Small intestine (tissue), 16 donors: ENCODE measurements at places on chromosomes 1 and 21.

DNA sequence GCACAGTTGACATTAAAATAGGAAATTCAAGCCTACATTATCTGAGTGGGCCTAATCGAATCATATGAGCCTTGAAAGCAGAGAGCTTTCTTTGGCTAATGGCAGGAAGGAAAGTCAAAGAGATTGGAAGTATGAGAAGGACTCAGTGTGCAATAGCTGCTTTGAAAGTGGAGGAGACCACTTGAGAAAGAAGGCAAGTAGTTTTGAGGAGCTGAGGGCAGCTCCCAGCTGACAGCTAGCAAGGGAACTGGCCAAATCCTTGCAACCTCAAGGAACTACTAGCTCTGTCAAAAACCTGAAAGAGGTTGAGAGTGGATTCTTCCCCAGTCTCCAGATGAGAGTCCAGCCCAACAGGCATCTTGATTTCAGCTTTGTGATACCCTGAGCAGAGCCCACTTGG is 149.0 kb upstream of the CACYBP start:
- no peak for DNase-seq

- peak; percentile 78 for DNase-seq
Measured at GRCh38 chr1:9004700-9005394, 21.4 kb downstream of the SLC2A7 start.

DNA sequence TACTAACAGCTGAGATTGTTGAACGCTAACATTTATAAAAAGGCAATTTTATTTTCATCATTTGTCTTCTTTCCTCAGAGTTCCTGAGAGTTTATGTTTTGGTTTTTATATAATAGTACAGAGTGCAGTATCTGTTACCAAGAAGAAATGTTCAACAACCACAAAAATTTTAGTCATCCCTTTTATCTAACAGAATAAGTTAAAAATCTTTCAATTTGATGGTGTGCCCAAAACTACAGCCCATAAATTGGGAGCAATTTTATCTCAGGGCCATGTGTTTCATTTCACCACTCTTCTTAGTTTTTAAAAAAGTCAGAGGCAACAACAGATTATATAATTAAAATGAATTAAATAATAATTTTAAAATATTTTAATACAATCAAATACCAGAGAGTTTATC is 37.1 kb downstream of the NEXN start:
- DNase-seq: no peak

DNA sequence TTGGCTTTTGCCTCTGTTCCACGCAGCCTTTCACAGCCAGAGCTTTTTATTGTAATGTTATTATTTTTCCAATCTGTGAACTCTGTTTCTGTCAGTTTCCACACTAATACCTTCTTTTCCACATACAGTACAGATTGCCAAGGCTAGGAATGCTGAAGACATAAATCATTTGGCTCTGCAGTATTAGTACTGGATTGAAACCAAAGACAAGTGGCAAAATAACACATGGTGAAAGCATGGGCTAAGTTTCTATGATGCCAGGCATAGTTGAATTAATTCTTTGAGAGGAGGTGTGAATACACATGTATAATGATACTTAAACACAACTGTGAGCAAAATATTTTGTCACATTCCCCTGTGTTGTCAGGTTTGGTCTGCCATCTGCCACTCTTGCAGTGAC is 73.5 kb downstream of the TMEM200B start:
- no peak for DNase-seq

DNA sequence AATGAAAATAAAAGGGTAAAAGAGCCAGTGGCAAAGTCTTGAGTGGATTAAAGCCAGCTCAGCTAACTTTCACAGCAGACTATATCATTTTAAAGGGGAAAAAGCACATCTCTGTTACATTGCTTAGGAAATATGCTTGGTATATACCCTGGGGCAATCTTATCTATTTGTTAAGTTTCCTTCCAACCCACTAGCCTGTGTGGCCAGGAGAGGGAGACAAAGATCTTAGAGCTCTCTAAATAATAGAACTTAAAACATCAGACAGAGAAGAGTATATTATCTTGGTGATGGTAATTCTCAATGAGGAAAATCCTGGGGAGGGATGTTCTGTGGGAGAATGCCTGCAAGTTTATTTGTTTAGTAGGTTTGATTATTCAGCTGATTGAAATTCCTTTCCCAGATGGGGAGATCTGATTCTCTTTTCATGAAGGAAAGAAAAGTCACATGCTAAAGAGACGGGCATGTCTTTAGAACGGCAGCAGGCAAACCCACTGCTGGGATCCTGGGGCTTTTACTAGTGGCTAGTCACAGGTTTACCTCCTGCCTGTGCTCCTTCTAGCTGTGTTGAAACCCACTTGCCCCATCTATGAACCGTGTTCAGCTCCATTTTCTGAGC is 3.6 kb downstream of the KCNE2 start:
- peak; percentile 70 for DNase-seq

DNA sequence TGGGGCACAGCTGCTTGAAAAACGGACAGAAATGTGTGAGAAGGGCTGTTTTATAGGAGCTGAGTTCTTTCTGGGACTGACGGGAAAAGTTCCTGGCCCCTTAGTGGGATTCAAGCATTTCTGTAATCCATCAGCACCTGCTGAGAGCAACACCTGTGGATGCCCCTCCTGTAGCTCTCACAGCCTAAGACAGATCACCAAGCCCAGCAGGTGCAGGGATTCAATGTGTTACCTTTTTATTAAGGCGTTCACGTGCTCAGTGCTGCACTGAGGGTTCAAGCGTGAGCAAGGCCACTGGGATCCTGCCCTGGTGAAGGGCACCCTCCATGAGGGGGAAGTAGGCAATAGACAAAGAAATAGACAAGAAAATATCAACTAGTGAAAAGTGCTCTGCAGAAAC is 14.9 kb downstream of the OLFML2B start:
- no peak for DNase-seq

- DNase-seq: no peak
Measured at GRCh38 chr1:236066054-236066453, 1.2 kb upstream of the NID1 start.

DNA sequence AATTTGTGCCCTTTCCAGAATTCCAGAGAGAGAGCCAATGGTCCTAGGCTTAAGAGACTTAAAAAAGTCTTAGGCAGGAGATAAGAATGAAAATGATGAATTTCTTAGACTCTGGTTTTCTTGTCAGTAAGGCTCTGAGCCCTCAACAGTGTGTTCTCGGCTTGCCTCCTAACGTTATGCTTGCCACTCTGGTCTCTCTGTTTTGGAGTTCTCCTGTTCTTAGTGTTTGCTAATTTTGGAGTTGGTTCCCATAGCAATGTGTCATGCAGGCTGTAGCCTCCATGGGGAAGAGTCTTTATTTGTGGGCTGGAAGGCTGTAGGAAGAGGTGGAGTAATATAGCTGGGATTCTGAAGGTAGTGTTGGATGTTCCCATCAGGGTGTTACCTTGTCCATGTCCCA is 19.9 kb downstream of the TBX19 start:
- DNase-seq: no peak

DNA sequence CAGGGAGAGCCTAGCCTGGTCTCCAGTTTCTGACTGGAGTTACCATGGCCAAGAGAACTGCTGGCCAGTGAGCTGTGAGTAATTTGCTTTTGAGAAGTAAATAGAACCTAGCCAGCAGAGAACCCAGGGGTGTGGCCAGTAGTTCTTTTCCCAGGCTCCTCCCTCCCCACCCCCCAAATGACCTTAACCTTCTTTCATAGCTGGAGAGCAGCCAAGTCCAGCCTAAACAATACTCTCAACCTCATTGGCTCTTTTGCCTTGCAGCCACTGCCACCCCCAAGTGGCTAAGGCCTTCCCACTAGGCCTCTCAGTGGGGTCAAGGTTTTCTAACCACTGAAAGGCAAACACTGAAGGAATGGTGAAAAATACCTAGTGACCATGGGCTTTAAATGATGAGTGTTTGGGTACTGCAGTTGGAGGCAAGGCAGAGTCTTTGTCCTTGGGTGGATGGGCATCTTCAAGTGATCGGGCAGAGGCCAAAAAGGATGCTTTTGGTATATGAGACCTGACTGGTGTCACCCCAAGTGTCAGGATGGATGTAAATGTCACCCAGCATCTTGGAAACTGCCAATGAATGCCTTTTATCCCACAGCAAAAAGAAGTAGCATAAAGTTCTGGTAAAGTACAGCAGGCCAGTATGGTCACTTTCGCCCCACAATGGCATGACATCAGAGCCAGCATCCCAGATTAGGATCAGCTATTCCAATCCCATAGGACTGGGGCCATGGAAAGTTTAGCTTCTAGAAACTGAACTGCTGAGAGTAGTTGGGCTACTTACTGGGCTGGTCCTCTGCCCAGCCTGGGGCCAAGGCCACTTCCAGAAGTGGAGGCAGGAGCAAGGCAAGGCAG is 3.5 kb upstream of the PIGV start:
- peak; percentile 73 for DNase-seq

- DNase-seq: no peak
Measured at GRCh38 chr1:110515891-110516290, 3.1 kb downstream of the KCNA10 start.

- no peak for DNase-seq
Measured at GRCh38 chr21:38956007-38956406, 150.3 kb downstream of the ETS2 start.

- no peak for DNase-seq
Measured at GRCh38 chr21:40813918-40814317, 33.0 kb downstream of the DSCAM start.

DNA sequence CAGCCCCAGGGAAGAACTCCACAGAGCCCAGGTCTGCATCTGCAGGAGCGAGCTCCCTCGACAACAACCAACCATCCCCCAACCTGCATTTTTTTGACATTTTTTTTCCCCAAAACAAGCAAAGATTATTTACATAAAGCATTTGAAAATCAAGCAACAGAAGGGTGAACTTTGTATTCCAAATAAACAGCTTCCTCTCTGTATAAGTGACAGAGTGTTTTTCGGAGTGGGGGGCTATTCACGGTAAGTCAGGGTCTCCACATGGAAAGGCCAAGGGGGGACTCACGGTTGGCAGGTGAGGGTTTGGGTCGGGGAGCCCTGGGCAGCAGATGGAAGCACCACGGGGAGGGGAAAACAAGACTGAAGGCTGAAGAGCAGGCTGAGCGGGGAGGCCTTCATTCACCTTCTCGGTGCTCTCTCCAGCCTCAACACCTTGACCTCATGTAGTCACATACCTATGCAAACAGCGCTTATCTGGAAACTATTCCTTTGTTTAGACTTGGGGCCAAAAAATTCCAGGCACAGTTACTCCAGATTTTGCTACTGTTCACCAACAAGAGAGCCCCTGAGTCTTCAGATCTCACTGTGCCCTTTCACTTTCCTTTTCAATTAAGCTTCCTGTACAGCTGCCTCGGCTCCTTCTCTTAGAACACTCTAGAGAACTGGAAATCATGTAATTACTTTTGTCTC is 27.6 kb downstream of the C2CD2 start:
- peak; percentile 82 for DNase-seq

DNA sequence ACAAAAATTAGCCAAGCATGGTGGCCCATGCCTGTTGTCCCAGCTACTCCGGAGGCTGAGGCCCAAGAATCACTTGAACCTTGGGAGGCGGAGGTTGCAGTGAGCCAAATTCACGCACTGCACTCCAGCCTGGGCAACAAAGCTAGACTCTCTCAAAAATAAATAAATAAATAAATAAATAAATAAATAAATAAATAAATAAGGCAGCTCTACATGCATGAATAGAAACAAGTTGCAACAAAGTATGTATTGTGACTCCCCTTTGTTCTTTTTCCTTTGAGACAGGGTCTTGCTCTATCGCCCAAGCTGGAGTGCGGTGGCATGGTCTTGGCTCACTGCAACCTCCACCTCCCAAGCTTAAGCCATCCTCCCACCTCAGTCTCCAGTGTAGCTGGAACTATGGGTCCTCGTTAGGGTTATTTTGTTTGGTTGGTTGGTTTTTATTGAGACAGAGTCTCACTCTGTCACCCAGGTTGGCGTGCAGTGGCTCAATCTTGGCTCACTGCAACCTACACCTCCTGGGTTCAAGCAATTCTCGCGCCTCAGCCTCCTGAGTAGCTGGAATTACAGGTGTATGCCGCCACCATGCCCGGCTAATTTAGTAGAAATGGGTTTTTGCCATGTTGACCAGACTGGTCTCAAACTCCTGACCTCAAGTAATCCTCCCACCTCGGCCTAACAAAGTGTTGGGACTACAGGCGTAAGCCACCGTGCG is 8.0 kb downstream of the USP48 start:
- DNase-seq: no peak

- DNase-seq: no peak
Measured at GRCh38 chr1:152657677-152658076, 5.5 kb upstream of the LCE2D start.

GRCh38 chr1:206693592-206693991 is 8.9 kb downstream of the MAPKAPK2 start:
- DNase-seq: no peak

GRCh38 chr1:193448682-193449461 is 262.5 kb upstream of the B3GALT2 start:
- DNase-seq: peak; percentile 34

DNA sequence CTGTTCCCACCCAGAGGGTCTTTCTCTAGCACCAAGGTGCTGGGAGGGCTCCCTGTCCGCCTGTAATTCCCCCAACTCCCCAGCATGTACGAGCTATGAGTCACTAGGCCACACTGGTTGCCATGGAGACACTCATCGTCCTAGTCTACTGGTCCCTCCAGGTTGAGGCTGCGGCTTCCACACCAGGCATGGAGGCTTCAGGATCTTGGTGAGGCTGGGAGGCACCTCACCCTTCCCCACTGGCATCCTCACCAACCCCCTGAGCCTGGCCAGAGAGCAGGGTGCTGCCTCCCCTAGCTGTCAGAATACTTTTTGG is 75.6 kb upstream of the KAZN start:
- no peak for DNase-seq

- DNase-seq: no peak
Measured at GRCh38 chr1:7729761-7730160, 41.3 kb upstream of the VAMP3 start.
